MCF 10A (cell line): ENCODE measurements at places on chromosomes 11 and 22.

DNA sequence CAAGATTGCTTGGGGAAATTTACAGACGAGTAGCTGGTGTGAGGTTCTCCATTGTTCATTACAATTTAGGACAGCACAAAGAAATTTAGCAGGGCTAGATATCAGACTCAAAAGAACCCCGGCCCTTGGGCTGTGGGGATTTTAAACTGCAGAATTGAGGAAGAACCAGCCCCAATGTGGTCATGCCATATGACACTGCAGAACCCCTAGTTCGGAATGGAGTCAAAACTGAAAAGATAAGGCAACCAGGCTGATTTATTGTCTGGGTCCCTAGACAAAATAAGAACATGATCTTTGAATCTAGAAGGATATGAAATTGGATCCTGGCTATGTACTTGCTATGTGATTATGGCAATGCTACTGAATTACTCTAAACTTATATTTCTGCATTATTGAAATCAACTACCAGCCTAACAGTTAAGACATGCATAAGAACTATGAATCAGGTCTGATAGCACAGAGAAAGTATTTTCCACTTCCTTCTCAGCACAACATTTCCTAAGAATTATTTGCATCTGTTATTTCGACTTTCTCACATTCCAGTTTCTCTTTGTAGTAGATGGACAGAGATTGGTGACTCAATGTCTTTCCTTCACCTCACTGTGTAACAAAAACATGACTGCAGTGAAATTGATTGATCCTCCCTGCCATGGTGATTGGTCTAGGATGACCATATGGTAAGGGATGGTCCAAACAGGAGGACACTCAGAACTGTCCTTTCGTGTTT, 13.2 kb downstream of the MMP3 start:
- no peak for DNase-seq

GRCh38 chr22:36640106-36640672, 63.4 kb downstream of the CACNG2 start:
- DNase-seq = no peak

DNA sequence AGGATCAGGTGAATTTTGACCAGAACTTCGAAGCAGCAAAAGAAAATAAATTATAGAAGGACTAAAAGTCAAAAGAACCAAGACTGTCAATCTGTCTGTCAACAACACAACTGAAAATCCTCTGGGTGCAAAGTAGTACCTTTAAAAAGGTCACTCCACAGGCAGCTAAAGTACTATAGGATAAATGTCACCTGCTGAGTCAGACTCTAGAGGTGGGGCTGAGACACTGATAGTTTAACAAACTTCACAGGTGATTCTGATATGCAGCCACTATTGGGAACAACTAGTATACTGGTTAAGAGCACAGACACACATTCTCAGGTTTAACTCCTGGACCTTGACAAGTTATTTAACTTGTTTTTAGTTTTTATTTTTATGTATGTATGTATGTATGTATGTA, 107.3 kb downstream of the FCHSD2 start:
- DNase-seq = no peak

DNA sequence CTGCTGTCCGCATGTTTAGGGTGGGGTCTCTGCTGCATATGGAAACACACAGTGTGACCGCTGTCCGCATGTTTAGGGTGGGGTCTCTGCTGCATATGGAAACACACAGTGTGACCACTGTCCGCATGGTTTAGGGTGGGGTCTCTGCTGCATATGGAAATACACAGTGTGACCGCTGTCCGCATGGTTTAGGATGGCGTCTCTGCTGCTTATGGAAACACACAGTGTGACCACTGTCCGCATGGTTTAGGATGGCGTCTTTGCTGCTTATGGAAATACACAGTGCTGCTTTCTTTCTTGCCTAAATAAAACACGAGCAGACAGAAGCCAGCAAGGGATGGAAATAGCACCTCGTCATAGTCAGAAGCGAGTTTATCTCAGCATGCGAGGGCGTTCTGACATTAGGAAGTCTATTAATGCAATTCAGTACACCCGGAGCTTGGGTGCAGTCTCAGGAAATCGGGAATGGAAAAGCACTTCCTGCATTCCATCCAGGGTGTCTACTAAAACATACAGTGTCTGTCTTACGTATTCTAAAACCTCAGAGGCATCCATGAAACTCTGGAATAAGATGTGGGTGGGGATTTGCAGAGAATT, 32.6 kb upstream of the TOLLIP start:
- no peak for DNase-seq

DNA sequence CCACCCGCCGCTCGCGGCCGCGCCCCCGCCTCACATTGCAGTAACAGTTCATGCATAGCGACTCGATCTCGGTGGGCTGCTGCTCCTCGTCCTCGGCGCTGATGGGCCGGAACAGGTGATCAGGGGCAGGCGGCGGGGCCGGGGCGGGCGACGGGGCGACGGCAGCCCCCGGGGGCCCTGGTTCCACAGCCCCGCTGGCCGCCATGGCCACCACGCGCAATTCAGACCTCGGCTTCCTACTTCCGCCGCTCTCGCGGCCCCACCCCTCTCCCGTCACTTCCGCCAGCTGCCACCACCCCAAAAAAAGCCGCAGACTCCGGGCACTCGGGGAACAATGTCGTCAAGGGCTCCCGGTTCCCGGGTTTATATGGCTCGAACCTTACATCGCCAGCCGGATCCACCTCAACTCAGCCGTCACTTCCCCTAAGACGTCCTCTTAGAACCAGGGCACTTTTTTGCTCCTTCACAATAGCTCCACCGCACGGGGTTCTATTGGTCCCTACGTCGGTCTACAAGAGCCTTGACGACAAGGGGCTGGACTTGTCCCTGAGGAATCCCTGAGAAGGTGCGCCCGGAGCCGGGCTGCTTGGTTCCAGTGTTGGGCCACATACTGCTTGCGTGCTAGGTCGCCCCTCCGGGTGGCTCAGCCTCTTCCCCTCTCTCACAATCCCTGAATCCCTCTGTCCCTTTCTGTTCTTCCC, at the start of gene ZPR1:
ZPR1 (minus strand) TSS at position 238 of the 701 bp plus-strand sequence; CDS start at position 205, 33 bp downstream.
- peak; percentile 58 for DNase-seq

DNA sequence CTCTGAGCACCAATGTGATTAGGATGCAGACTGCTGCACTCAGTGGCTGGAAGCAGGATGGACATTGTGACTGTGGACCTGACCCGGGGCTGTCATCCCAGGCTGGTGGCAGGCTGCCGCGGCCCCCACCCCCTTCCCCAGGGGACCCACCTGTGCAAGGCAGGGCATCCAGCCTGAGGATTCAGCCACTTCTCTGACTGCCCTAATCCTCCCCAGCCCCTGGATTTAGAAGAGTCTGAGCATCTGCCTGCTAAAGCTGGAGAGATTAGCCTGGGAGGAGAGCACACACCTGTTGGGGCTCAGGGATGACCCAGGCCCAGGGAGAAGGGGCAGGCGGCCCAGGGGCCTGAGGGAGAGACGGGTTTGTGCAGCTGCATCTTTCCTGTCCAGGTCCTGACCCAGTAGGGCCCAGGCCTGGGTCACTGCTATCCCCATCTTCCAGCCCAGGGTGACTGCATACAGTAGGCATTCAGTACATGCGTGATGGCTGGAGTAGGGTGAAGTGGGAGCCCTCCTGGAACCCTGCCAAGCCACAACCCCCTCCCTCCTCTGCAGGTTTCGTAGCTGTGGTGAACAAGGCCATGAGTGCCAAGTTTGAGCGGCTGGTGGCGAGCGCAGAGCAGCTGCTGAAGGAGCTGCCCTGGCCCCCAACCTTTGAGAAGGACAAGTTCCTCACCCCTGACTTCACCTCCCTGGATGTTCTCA, 12.1 kb downstream of the DPP3 start:
- DNase-seq = no peak

GRCh38 chr11:45455536-45455935, 169.4 kb upstream of the SYT13 start:
- no peak for DNase-seq

DNA sequence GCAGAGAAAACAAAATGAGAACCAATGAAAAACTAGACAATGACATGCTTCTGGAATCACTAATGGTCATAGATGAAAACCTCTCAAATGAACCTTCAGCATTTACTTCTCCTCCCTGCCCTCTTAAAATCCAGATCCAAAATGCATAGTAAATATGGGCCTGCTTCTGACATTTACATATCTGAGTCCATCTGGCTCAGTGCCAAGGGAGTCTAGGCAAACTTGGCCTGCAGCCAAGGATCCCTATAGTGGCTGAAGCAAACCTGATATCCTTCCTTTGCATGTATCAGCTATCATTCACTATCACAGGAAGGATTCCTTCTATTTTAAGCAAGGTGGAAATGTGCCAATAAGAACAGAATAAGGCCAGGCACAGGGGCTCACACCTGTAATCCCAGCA, 104.8 kb downstream of the C11orf58 start:
- DNase-seq = peak; percentile 64

- no peak for DNase-seq
Measured at GRCh38 chr11:33936725-33937604, 45.1 kb upstream of the LMO2 start.

DNA sequence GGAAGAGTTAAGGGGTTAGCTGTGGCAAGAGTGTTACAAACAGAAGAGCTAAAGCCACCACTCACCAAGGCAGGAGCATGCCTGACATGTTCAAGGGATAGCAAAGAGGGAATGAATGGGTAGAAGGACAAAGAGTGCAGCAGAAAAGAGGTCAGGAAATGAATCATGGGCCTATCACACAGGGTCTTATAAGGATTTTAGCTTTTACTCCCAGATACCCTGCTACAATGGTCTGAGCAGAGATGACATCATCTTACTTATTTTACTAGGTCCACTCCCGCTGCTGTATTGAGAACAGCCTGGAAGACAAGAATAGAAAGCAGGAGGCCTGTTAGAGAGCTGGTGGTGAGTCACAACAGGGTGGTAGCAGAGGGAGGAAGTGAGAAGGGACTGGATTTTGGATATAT, 9.8 kb downstream of the TRAF6 start:
- peak; percentile 69 for DNase-seq

GRCh38 chr11:8932564-8933180, at the start of gene C11orf16:
Gene C11orf16 (minus strand): TSS chr11:8932947. CDS start chr11:8932308, 639 bp downstream.
- no peak for DNase-seq

DNA sequence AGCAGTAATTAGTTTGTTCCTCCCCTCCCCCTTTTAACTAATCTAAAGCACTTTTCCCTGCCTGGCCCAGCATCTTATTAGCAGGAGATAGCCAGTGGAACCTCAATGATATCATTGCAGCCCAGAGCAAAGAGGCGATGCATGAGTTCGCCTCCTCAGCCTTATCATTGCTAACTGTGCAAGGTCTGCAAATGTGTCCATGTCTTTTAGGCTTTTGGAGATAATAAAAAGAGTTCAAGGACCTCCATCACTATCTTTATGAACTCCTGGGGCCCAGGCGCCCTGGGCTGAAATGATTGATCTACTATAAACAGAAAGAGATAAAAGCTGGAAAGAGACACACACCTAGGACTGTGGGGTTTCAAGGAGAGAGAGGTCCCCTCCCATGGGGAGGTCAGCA, 124.2 kb upstream of the TBCEL start:
- DNase-seq = no peak

DNA sequence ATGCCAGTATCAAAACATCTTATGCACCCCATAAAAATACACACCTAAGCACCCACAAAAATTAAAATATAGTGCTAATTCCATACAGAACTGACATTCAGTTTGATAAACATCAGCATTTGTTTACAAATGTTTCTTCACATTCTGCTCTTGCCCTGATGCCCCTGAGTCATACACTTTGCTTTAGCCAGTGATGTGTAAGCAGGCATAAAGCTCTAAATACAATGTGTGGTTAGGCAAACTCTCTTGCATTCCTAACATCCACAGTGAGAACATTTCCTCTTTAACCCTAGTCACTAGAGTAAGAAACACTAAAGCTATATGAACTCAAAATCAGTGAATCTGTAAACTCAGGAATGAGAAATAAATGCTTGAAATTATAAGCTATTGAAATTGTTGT, 1060.7 kb downstream of the FAM181B start:
- no peak for DNase-seq

GRCh38 chr22:17729561-17729960, 44.7 kb downstream of the BID start:
- DNase-seq = no peak

DNA sequence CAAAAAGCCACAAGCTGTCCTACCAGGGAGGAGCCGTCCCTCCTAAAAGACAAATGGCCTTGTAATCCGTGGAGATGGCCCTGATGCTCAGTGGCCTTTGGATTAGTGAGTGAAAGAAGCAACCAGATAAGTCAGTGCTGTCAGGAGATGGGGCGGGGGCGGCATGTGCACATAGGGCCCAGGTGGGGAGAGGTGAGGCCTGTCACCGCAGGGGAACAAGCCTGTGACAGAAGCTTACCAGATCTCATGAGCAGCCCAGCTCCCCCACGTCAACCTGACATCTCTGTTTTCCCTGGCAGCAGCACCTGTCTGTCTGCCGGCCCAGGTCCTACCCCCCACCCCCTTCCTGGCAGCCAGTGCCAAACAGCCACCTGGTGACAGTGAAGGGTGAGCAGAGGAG, 162.6 kb downstream of the BUD13 start:
- DNase-seq = no peak

- DNase-seq = no peak
Measured at GRCh38 chr22:29833392-29833965, 4.6 kb downstream of the ASCC2 start.

DNA sequence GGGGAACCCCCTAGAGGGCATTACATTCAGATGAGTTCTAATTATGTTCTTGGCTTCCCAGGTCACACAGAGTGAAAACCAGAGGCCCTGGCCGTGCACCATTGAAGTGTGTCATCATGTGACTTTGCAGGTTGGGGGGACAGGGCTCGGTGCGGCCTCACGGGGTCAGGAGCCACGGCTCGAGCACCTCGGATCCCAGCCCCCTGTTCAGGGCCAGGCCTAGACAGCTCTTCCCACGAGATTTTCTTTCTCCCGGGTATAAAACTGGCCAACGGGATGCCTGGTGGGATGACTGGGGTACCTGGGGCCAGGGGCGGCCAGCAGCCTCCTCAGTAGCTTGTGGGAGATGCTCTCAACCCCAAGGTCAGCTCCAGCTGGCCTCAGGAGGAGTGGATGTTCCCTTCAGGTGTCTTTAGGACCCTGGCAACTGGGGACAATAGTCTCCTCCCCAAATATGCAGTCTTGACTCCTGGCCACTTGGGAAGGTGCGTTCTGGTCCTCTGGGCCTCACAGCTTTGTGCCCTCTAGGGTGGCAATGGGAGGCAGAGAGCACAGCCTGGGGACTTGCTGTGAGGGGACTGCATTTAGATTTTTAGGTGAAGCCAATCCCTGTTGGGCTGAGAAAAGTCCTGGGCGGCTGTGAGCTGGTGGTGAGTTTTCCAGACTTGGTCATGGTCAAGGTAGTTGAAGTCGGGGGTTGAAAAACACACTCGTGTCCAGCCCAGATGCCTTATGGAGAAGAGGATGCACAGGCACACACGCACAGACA, 95.6 kb downstream of the KCNQ1 start:
- DNase-seq = no peak

DNA sequence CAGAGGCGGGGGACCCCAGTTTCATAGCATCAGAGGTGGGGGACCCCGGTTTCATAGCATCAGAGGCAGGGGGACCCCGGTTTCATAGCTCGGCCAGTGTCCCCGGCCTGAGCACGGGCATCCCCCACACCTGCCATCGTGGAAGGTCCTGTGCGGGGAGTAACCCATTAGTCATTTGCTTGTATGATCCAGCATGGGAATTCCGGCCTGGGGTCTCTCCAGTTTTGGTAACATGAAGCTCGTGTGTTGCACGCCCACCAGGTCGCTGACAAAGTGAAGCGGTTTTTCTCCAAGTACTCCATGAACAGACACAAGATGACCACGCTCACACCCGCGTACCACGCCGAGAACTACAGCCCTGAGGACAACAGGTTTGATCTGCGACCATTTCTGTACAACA, 29.0 kb upstream of the KRTAP5-7 start:
- DNase-seq = no peak
